Activated T-cell treated with anti-CD3 and anti-CD28 coated beads, Interleukin-2, amount 50 U/mL, for 1 hour (primary cell): ENCODE measurements at places on chromosomes 12 and 14.

DNA sequence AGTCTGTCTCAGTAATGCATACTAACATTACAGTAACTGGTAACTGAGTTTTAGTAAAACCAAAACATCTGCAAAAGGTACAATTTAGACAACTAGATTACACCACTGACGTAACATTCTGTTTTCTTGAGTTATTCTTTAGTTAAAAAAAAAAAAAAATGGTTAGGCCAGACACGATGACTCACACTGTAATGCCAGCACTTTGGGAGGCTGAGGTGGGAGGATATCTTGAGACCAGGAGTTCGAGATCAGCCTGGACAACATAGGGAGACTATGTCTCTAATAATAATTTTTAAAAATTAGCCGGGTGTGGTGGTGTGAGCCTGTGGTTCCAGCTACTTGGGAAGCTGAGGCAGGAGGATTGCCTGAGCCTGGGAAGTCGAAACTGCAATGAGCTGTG is 34.1 kb downstream of the AP5M1 start:
- no peak for DNase-seq

GRCh38 chr14:53517270-53517960 is 364.3 kb upstream of the DDHD1 start:
- DNase-seq: no peak

DNA sequence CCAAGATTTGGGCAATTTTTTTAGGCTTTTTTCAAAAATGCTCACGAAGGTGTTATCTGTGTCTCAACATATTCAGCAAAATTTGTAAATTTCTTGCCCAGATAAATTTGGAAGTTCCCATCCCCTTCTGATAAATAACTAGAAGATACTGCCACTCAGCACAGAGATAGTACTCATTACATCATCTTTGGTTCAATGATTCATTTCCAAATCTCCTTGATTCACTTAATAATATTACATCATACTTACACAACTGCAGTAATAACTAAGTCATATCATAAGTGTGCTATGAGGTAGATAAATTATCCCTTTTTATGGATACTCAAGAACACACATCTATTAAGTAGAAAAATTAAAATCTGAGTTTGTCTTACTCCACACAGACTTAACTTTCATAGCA is 89.4 kb downstream of the RPAP3 start:
- no peak for DNase-seq

GRCh38 chr12:126811391-126811790 is 1455.6 kb upstream of the TMEM132C start:
- no peak for DNase-seq

DNA sequence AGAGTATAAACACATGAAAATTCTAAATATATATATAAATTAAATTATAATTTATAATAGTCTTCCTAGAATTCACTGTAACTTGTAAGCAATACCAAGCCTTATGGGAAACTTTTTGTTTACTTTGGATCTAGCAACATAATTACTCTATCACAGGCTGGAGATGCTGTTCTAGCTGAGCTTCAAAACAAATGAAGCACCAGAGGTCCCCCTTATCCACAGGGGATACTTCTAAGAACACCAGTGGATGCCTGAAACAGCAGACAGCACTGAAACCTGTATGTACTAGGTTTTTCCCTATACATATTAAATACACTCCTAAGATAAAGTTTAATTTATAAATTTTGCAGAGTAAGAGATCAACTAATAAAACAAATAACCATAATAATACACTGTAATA is 96.6 kb downstream of the CDK17 start:
- DNase-seq: no peak

DNA sequence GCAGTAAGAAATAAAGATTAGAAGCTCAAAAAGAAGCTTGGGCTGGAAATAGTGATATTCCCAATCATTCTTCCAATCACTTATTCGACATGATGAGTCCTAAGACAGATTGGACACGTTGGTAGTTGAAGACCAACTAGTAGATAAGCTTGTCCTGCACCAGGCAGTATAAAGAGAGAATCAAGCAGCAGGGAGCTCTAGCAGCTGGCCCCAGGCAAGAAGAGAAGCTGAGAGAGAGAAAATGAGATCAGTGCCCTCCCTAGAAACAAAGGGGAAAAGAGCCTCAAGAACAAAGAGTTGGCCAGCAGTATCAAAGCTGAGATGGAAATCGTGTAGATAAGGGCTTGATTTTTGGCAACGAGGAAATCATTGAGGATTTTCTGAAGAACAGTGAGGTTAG is 20.6 kb downstream of the RASSF8 start:
- DNase-seq: no peak

DNA sequence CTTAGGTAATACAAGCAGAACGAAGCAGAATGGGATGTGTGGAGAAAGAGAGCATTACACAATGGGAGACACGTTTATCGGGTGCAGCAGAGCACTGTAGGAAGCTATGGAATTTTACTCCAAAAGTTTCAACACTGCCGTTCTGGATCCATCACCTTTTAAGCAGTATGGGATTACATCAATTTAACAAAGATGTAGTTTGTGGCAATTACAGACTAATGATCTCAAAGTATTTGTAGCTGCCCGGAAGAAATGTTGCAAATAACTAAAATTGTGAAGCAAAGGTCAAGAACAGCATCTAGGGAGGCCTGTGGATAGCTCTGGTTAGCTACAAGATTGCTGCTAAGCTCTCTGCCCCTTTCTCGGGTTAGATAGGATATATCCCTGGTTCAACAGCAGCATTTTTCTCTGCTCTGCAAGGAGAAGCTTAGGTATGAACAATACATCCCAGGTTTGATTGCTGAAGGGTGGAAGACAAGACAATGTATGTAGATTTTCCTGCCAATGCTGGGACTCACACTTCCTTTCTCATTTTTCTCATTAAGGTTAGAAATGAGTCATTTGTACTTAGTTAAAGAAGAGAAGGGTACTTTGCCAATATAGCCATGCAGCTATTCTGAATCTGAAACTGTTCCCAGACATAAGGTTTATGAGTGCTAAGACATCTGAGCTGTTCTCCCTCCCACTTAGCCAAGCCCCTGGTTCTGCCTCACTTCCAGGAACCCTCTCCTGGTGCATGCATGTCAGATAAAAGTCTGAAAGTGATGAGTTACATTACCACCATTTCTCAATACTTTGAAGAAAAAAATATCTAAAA is 75.0 kb upstream of the HIF1A start:
- no peak for DNase-seq

DNA sequence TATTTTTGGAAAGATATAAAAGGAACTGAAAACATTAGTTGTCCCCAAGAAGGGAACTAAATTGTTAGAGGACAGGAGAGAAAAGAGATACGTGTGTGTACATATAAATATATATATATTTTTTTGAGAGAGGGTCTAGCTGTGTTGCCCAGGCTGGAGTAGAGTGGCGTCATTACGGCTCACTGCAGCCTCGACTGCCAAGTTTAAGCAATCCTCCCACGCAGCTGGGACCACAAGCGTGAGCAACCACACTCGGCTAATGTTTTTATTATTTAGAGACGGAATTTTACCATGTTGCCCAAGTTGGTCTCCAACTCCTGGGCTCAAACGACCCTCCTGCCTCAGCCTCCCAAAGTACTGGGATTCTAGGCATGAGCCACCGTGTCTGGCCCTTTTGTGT is 16.2 kb upstream of the NOP2 start:
- DNase-seq: no peak

- no peak for DNase-seq
These were observed 10.4 kb downstream of the CORO1C start for GRCh38 chr12:108720757-108721514.
